ENCODE measurements at places on chromosomes 5 and 9.

DNA sequence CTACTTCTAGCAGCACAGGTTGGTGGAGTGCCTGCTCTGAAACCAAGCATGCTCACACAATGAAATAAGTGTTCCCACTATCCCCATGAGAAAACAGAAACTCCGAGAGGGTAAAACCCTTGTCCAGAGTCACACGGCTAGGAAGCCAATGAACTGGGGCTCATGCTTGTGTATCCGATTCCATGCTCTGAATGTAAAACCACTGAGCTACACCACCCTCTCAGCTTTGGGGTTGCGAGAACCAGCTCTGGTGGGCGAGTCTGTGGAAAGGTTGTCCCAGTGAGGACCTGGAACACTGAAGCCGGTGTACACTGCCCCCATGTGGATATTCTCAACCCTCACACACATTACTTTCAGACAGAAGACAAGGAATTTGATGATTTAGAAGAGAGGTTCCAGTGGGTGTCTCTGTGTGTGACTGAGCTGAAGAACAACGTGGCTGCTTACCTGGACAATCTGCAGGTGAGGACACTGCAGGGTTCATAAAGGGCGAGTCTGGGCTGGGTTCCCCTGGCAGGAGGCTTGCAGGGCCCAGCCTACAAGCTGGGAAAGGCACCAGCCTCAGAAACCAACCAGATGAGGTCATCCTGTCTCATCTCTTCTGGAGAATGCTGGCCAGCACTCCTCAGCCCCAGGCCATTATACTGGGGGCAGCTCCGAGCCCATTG is 37.4 kb downstream of the ARHGEF37 start:
- no peak for DNase-seq

GRCh38 chr9:117704024-117704575 is at the start of gene TLR4:
TSS of gene TLR4 (plus strand) at chr9:117704403. CDS start at chr9:117704473, 70 bp downstream.
- peak; percentile 76 for DNase-seq

- no peak for DNase-seq
Observed at GRCh38 chr5:27875148-27875547, 836.8 kb upstream of the CDH9 start.

- no peak for DNase-seq
Observed at GRCh38 chr9:68609901-68610415, 69.3 kb upstream of the TMEM252 start.

DNA sequence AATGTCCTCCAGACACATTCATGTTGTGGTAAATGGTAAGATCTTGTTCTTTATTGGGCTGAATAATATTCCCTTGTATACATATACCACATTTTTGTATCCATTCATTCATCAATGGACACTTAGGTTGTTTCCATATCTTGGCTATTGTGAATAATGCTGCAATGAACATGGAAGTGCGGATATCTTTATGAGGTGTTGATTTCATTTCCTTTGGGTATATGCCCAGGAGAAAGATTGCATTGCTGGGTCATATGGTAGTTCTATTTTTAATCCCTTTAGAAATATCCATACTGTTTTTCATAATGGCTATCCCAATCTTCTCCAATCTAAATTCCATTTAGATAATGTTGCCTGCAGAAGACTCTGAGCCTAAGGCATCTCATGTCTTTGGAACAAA is 78.0 kb upstream of the TNC start:
- no peak for DNase-seq

GRCh38 chr9:86764221-86764624 is 183.1 kb downstream of the GAS1 start:
- DNase-seq = no peak

DNA sequence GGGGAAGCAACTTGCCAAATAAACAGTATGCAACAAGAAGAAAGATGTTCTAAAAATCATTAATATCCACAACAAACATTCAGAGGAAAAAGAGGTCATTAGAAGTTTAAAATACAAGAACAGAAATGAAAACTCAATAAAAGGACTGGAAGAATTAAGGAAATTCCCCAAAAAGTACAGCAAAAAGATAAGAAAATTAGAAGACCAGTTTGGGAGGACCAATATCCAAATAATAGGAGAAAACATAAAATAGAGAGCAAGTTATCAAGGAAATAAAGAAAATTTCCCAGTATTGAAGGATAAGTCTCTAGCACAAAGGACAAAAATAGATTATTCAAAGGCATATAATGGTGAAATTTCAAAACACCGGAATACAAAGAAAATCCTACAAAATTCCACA is 21.9 kb downstream of the DIAPH1 start:
- no peak for DNase-seq

GRCh38 chr9:35793461-35793860 is 2.1 kb downstream of the NPR2 start:
- DNase-seq = no peak

GRCh38 chr5:99187611-99188010 is 258.8 kb upstream of the CHD1 start:
- no peak for DNase-seq

- DNase-seq = no peak
Observed at GRCh38 chr5:1815881-1816292, 14.7 kb downstream of the NDUFS6 start.

GRCh38 chr5:55836191-55836590 is 15.0 kb upstream of the IL31RA start:
- DNase-seq = no peak

DNA sequence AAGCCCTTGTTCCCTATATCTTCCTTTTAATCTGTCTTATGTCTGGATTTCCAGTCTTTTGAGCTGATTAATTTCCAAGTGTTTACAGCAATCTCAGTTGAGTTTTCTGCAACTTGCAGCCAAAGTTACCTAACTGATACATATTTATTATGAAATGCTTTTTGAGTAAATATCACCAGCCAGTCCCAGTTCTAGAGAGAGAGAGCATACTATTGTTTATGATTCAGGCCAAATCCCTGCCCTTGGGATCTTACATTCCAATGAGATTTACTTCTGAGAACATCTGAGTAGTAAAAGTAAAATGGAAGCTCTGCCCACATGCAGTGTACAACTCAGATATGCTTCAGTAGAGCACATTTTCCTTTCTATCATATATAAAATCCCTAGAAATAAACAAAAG is 661.7 kb downstream of the KCTD16 start:
- no peak for DNase-seq

GRCh38 chr5:139949710-139950109 is 93.4 kb downstream of the NRG2 start:
- DNase-seq = no peak

DNA sequence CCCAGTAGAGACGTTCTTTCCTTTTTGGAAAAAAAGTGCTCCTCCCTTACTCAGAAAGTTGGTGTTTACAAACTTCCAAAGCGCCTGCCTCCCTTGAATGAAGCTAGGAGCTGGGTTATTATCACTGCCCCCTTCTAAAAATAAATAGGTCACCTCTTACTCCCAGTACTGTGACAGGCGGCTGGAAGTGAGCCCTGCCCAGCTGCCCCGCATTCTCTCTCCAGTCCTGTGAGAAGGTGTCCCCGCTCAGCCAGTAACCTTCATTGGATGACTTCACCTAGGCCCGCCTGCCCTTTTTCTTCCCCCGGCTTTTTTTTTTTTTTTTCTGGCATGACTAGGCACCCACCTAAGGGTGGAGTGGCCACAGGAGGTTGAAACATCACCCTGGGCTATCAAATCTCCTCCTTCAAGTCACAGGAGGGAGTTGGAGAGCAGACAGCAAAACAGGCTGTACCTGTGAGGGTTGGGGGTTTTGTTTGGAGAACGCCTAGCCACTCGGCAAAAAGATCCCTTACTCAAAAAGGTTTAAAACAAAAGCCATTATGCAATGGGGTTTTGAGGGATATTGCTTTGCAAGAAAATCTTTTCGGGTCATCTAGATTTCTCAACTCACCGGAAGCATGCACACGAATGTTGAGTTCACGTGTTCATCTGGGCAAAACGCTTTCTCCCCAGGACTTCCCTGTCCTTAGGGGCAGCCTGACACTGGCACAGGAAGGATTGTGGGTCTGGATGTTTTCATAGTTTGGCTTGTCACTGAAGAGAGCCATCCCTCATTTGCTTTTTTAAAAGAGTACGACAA is 43.3 kb upstream of the ZNF622 start:
- no peak for DNase-seq

GRCh38 chr9:116843863-116844620 is 156.9 kb downstream of the TRIM32 start:
- DNase-seq = no peak

DNA sequence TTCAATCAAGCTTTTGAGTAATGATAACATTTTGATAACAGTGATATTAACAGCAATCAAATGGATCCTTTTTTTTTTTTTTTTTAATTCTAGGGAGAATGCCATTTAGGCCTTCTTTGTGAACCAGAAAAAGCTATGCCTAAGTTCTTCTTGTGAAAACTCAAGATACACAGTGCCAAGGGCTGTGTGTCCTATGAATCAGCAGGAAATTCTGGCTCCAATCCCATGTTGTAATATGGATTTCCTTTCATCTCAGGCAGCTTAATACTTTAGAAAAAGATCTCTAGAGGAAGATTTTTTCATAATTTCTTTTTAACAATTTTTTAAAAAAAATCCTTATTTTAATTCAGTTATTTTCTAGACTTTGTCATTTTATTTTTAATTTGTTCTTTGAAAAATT is 96.1 kb downstream of the NUDT12 start:
- no peak for DNase-seq

- DNase-seq = no peak
Observed at GRCh38 chr5:94807985-94808384, 189.5 kb downstream of the SLF1 start.

- no peak for DNase-seq
Observed at GRCh38 chr9:7103367-7103766, 345.6 kb downstream of the KDM4C start.

DNA sequence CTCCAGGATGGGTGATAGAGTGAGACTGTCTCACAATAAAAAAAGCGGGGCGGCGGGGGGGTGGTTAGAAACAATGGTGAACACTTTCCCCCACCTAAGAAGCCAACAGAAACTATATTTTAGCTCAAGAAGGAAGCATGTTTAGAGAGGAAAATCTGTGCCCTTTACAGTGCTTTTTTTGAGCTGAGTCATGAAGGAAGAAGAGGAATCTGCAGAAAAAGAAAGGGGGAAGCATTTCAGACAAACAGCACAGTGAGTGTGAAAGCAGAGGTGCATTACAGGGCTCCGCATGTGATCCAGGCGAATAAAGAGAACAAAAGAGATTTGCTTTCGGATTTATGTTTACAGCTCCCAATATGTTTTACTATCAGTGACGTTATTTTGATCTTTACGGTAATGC is 1504.6 kb upstream of the WWC1 start:
- no peak for DNase-seq

Data from posterior cingulate gyrus (tissue), 11 donors.